ENCODE measurements at places on chromosomes 5 and 9.

DNA sequence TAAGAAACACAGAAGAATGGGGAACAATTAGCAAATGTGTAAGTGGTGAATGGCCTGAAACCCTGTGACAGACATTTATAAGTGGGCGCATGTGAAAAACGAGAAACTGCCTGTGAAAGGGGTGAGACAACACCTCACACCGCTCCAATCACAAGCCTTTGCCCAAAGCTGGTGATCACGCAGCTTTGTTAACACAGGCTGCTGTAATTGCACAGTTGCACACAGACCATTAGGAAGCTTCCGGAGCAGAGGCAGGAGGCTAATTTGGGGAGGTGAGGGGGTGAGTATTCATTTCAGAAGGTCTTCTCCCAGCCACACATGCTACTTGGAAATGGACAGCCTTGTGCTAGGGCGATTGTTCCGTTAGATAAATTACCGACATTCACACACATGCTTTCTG, 294.0 kb downstream of the MED10 start:
- no peak for DNase-seq

- DNase-seq = no peak
Observed at GRCh38 chr5:69467442-69468225, 25.0 kb upstream of the OCLN start.

DNA sequence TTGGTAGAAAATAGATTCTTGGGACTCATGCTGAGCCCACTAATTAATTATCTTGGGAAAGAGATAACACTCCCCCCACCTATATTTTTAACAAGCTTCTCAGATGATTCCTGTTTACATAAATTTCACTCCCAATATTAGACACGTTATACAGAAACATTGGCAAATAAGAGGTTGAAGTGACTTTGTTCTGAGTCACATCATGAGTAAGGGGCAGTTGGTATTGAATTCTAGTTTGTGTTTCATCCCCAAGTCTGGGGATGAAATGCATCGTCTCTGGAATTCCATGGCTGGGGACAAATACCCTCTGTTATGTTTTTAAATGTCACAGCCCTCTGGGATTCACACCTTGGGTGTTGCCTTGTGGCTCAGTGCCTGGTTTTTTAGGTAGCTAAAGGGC, 41.0 kb downstream of the BASP1 start:
- no peak for DNase-seq

DNA sequence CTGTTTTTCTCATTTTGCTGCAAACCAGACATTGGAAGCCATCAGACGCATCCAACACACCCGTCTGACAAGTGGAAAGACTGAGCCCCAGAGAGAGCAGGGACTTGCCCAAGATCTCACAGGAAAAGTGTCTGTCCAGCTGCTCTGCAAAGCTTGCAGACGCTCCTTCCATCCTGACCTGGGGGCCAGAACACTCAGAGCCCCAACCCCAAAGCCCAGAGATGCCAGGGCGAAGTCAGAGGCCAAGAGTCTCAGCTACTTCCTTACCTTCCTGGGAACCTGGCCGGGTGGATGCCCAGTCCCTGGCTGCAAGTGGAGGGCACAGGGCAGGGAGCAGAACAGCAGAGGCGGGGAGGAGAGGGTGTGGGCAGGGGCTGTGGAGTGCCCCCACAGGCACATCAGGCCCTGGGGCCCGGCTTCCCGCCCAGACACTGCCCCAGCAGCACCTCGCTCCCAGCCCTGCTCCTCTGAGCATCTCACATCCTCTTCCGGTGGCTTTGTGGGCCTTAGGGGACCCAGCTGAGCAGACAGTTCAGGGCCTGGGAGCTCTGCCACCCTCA, 9.7 kb upstream of the RALGDS start:
- DNase-seq = peak; percentile 74

- no peak for DNase-seq
Observed at GRCh38 chr9:124776954-124777648, at the start of gene OLFML2A. Gene OLFML2A, plus strand, starts transcription at chr9:124777133. Its CDS starts 138 bp downstream, at chr9:124777271.

- DNase-seq = no peak
Observed at GRCh38 chr9:127500399-127500798, 49.1 kb downstream of the LRSAM1 start.

GRCh38 chr5:94314460-94315131, 303.8 kb downstream of the KIAA0825 start:
- no peak for DNase-seq

- peak; percentile 34 for DNase-seq
Observed at GRCh38 chr5:115209279-115209678, 39.6 kb upstream of the TRIM36 start.

DNA sequence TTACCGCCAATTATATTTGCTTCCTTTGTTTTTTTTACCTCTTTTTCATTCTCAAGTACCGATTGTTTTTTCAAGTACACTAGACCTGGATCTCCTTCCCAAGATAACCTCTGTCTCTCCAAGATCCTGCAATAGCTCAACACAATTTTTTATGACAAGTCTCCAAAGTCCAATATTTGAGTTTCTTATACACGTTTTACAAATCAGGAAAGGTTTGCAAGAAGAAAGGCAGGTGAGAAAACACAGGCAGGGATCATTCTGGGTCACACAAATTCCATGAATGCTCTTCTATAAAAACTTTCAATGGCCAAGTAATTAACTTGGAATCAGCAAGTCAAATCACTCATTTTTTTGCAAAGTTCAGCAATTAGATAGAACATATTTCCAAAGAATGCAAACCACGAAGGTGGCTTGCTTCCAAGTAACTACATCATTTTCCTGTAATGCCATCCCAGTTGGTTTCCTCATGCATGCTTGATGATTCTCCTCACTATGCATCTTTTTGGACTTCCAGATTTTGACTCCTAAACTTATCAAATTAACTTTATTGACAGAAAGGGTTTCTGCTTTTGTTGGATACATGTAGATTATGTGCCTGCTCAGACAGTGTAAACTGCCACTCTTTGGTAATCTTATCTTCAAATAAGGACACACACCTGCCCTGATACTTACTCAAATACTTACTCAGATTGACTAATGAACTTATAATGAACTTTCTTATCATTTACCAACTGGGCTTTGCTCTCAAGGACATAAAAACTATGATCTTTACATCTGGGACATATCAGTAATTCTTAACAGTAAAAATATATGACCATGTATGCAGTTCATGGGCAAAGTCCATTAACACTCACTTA, 24.7 kb upstream of the IFNE start:
- DNase-seq = no peak

- no peak for DNase-seq
Observed at GRCh38 chr5:166329149-166329800, 1962.2 kb upstream of the WWC1 start.

DNA sequence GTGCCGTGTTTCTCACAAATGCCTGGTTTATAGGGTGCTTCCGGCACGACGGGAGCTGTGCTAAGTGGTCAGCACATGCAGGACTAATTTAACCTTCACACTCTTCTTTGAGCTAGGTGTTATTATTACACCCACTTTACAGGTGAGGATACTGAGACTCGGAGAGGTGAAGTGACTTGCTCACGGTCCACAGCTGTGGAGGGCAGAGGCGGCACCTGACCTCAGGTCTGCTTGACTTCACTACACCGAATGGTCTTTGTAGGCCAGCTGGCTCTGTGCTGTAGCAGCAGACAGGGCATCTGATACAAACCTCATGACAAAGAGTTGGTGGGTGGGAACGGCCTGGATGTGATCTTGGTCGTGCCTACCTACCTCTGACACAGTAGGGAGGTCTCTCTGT, 102.0 kb upstream of the BOD1 start:
- no peak for DNase-seq

DNA sequence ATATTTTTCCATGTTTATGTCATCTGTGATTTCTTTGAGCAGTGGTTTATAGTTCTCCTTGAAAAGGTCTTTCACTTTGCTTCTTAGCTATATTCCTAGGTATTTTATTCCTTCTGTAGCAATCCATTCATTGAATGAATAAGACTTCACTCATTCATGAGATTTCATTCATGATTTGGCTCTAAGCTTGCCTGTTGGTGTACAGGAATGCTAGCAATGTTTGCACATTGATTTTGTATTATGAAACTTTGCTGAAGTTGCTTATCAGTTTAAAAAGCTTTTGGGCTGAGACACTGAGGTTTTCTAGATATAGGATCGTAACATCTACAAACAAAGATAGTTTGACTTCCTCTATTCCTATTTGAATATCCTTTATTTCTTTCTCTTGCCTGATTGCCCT, 15.9 kb downstream of the RLN2 start:
- no peak for DNase-seq

GRCh38 chr5:68194386-68194785, 21.2 kb upstream of the PIK3R1 start:
- no peak for DNase-seq

DNA sequence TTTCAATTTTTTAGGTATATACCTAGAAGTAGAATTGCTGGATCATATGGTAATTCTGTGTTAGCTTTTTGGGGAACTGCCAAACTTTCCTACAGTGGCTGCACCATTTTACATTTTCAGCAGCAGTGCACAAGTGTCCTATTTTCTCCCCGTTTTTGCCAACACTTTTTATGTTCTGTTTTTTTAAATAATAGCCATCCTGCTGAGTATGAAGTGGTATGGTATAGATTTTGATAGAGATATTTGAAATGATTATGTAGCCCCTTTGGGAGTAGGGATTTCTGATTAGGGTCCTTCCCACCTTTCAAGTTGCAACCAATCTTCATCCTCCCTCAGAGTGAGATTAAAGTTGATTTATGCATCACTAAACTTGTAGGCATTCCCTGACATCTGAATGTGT, 76.5 kb downstream of the ARHGEF28 start:
- no peak for DNase-seq

DNA sequence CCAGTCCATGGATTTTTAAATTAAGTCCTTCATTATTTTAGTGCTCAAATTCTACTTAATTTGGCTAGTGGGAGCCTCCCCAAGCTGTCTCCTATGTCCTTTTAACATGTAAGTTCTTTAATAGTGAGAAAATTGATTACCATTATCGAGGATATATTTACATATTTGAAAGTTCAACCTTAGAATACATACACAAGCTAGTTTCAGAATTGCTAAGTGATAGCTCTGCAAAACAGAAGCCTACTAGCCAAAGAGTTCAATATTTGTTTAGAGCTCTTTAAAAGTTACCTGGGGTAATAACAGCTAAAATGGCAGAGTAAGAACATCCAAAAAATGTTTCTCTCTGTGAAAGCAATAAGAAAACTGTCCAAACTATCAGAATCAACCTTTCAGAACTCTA, 48.2 kb downstream of the LOX start:
- no peak for DNase-seq

DNA sequence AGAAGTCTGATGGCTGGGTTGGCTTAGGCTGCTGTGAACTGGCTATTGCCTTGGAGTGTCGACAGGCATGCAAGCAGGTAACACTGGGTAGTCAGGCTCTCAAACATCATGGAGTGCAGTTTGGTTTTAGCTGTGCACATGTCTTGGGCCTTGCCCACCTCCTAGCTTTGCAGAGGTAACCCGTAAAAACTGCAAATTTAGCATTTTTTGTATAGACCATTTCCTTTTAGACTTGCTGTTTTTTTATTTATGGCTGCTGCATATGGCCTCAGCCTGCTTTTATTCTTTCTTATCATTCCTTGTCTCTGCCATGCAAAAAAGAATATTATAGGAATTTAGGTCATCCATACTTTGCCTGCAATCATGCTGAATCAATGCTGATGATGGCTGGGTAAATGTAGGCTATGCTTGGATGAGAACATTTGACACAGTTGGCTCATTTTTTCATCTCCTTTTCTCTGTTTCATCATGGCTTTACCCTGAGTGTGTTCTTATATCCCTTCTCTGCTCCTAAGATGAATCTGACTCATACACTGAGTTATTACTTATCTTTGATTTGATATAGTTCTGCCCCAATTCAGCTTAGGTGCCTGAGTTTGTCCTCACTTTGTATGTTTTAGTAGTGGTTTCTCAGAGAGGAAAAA, 27.2 kb downstream of the RECK start:
- DNase-seq = no peak

DNA sequence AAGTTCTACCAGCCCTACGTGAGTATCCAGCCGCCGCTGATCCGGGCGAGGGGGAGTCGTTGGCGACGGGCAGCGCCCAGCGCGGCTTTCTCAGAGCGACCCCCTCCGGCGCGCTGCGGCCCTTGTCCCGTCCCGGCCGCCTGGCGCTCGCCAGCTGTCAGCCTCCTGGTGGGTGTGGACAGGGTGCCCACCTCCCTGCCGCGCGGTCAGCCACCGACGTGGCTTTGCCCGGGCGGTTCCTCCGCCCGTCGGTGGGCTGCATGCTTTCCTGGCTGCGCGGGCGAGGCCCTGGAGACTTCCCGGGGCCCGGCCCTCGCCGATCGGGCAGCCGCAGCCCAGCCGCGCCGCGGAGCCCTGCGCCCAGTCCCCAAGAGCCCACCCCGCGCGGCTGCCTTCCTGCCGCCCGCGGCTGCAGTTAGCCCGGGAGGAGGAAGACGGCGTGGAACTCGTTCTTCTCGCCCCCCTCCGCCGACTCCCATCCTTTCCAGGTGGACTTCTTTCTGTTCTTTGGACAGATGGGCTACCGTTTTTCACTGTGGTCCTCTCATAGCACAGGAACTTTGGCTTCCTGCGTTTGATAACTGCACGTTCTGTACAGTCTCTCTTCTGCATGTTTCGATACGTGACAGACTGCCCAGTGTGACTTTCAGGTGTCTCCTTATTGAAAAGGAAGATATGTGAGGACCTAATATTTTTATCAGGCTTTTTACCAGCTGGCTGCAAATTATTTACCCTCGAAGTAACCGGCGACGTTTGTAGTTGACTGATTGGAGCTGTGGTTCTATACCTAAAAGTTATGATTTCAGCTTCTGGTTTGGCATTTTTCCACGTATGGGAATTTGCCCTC, 577 bp downstream of the AP3S1 start:
- DNase-seq = peak; percentile 21

DNA sequence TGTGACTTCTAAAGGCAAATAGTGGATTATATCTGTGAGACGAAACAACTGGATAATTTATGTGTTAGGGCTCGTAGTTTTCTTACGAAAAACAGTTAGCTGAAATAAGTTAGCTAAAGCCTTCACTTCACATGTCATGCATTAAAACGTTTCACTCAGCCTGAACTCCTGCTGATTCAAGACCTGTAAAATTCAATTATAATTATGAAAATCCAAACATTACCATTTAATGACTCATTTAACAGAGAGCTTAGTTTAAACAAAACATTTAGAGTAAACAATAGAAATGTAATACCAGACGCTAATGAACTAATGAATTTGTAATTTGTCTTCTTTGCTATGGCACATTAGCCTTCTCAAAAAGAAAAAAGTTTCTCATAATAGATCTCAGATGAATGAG, 1.7 kb downstream of the TAL2 start:
- DNase-seq = no peak

GRCh38 chr9:81476813-81477490, 212.4 kb downstream of the TLE1 start:
- DNase-seq = no peak

DNA sequence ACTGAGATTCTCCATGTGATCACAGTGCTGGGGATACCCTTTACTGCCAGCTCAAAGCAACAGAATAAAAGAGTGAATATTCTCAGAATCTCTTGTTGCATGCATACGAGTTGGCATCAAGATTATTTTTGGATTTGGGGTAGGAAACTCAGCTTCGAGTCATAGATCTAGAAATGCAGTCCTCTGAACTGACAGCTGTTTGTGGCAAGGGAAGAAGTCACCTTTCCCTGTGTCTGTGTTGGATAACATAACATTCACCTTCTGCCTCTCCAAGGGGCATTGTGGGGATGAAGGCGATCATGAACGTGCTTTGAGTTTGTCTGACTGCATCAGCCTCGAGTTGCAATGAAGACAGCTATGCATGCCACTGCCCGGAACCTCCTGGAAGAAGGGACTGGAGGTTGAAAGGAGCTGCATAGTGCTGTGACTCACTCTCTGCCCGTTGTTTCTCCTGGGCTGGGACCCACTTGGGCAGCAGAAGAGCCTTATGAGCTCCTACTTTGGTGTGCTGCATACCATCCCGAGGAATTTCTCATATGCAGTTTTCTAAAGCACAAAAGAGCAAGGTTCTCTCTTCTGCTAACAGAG, 231.7 kb downstream of the ARHGAP26 start:
- no peak for DNase-seq

GRCh38 chr5:23450187-23450586, 57.2 kb upstream of the PRDM9 start:
- DNase-seq = no peak
